Right cardiac atrium (tissue), 5 donors: ENCODE measurements at places on chromosomes 2 and 18.

DNA sequence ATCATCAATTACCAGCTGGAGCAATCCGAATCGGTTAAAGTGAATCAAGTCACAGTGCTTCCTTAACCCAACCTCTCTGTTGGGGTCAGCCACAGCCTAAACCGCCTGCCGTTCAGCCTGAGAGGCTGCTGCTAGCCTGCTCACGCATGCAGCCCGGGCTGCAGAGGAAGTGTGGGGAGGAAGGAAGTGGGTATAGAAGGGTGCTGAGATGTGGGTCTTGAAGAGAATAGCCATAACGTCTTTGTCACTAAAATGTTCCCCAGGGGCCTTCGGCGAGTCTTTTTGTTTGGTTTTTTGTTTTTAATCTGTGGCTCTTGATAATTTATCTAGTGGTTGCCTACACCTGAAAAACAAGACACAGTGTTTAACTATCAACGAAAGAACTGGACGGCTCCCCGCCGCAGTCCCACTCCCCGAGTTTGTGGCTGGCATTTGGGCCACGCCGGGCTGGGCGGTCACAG is 496 bp upstream of the ITGA4 start:
- peak; percentile 81 for DNase-seq

- DNase-seq: no peak
Observed at GRCh38 chr2:75340560-75340959, 141.2 kb upstream of the TACR1 start.

- DNase-seq: no peak
Observed at GRCh38 chr18:71707400-71707799, 836.7 kb downstream of the CBLN2 start.

DNA sequence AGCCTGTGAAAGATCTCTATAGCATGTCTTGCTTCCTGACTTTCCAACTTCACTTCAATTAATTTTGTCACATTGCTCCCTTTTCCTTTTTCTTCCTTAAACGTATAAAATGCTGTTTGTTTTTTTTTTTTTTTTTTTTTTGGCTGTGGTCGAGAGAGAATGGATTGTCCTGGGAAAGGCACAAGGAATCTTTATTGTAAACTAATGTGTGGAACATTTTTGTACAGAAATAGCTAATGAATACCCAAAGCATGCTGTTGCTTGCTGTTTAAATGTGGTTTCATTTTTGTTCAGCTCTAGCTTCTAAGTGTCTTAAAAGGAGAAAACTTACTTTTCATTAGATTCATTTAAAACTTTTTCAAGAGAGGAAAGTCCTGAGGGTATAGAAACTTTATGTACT is 105.5 kb downstream of the GPD2 start:
- no peak for DNase-seq

DNA sequence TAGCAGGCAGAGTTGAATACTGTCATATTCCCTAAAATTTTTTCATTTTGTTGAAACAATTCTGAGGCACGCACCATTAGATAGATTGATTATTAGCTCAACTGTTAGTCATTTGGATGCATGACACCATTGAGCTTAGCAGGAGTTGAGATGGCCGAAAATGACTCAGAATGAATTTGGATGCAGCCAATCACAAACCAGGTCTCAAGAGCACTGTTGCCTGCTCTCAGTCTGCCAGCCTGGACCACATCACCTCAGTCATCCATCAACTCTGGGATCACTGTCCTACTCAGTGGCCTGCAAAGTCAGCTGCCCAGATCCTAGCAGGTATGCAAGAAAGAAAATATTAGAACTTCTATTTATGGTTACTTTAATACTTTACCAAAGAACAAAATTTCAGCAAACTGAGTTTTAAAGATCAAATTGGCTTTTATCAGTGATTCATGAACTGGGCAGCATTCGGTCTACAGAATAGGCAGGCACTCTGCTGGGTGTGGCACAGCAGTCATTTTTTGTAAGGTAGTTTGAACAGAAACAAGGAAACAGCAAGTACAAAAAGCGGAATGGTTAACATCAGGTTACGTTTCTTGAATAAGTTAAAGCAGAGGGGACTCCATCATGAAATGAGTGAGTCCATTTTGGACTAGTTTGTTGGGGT is 152.7 kb upstream of the ARHGAP28 start:
- no peak for DNase-seq

DNA sequence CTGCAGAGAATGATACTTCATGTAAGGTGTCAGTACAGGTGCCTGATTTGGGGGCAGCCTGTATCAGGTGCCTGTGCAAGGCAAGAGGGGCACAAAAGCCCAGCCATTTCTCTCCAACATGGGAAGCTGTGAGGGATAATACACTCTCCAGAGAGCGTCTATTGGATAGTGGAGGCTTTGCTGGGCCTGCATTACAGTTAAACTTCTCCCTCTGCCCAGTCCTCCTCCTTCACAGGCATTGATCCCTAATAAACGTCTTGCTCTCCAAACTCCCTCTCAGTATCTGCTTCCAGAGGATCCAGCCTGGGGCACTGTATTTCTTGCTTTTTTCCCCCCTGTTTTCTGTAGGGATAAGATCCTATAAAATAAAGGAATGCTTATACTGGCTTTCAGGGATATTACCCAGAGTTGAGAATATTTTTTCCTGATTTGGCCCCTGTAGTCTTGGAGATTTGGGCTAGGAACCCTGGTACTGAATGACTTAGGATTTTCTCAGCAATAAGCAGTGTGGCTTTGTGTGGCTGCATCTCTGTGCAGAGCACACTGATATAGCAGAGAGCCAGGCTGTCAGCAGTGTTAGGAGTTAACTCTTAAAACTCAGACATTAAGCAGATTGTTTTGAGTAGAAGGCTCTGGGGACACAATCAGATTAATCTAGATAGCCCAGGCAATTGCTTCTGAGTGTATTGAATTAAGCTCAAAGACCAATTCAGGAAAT is 330.6 kb downstream of the CYRIA start:
- DNase-seq: no peak

DNA sequence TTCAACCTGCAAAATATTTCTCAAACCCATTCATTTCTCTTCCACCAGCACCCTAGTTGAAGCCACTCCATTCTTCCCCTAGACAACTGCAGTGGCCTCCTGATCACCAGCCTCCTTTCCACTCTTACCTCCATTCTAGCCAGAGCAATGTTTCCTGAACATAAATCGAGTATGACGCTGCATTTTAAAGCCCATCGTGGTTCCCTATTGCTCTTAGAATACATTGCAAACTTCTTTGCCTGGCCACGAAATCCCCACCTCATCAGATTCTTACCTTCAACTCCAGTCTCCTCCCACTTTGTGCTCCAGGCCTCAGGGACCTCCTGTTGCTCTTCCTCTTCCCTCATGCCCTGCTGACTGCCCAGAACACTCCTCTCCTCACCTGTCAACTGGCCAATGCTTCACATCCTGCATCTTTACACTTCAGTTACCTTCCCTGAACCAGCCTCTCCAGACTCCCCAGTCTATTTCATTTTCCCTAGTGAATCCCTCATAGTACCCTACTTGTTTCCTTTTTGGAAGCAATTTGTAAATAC is 176.5 kb upstream of the CTAGE1 start:
- no peak for DNase-seq

DNA sequence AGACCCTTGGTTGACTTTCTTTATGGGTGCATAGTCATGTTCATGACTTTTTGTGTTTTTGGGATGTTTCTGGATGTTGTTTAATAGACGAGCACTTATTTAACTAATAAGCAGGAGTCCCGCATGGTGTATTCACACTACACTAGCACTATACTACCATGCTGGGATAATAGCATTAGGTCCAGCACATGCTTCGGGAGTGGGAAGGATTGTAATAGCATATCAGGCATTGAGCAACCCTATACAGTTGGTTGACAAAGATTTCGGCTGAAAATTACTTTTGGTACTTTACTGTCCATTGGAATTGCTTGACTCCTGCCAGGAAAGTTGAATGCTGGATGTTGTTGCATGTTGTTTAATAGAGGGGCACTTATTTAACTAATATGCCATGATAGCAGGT is 2.8 kb downstream of the SH3RF3 start:
- no peak for DNase-seq

DNA sequence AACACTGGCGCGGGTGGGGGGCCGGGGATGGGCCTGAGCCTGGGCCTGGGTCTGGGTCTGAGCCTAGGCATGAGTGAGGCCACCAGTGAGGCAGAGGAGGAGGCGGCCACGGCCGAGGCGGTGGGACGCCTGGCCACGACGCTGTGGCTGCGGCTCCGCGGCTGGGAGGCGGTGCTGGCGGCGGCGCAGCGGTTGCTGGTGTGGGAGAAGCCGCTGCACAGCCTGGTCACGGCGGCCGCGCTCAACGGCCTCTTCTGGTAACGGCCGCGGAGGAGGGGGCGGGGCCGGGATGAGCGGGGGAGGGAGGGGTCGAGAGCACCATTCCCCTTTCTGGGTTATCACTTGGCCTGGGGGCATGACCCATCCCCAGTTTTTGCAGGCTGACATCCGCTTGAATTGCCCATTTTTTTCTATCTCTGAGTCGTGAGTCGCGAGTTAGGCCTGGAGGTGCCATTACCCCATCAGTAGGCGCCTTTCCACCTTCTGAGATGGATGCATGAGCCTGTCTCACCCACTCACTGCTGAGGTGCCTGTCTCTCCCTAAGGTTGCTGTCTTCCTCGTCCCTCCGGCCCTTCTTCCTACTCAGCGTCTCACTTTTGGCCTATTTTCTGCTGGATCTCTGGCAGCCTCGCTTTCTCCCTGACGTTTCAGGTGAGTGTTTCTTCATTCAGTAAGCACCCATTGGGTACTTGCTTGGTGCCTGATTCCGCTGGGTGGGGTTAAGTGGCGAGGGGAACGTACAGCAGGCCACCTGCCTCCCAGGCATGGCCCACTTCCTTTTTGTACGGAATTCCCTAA is 501 bp downstream of the RETREG2 start:
- peak; percentile 88 for DNase-seq

DNA sequence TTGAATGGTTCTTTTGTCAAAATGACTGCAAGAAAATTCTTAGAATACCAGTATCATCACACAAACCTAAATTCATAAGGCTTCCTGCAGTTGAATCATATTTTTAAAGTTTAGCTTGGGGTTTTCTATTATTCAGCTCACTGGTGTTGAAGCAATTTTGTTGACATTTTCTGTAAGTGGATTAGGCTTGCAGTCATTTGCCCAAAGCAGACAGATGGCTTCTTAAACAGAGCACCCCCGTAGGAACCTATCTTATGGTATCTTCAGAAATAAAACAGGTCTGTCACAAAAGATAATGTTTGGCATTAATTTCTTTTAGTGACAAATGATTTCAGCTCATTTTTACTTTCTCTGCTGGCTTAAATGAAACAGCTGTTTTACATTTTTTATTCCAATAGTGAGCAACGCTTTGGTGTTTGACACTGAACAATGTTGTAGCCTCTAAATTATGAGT is 331.1 kb downstream of the PLCL1 start:
- DNase-seq: no peak

- DNase-seq: no peak
Observed at GRCh38 chr2:237147317-237147716, 61.6 kb downstream of the COPS8 start.

DNA sequence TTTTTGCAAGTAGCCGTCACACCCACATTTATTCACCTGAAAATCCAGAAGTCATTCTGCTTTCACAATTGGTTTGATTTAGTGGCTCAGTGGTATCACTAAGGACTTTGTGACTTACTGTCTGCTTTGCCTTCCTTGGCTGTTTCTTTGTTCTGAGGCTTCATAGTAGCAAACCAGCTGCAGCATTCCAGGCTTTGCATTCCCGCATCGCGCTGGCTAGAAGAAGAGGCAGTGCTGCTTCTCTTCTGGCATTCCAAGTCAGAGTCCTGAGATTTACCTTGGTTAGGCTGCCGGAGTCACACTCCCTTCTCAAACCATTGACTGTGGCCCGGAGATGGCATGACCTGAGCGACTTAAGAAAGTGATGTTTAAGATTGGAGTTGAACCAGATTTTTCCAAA is 35.1 kb downstream of the MYO1B start:
- DNase-seq: no peak

DNA sequence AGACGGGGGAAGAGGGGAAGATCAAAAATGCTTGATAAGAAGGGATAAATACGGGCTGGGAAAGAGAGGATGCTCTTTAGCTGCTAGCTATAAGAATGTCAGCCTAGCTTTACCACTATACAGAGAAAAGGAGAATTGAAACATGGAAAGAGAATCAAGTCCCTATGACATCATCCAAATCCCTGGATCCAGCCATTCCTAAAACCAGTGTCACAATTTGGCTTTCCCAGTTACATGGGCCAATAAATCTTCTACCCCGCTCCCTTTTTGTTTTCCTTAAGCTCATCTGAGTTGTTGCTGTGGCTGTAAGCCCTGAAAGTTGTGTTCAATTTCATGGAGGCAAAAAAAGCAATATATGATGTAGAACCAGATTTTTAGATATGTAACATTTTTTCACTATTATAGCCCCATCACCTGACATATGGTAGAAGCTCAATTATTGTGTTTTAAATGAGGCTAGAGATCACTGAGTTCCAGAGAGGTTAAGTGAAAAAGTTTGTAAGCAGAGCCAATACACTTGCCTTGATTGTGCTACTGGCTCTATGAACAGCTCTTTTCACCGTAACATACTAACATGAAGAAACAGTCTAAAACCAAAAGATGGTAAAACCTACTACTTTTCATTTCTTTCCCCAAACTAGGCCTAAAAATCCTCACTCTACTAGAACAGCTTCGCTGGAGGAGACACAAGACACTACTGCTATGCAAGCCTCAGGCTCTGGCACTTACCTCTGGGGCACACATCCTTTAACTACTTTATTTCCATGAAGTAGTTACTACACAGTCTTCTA is 4.3 kb downstream of the HNRNPLL start:
- DNase-seq: no peak

DNA sequence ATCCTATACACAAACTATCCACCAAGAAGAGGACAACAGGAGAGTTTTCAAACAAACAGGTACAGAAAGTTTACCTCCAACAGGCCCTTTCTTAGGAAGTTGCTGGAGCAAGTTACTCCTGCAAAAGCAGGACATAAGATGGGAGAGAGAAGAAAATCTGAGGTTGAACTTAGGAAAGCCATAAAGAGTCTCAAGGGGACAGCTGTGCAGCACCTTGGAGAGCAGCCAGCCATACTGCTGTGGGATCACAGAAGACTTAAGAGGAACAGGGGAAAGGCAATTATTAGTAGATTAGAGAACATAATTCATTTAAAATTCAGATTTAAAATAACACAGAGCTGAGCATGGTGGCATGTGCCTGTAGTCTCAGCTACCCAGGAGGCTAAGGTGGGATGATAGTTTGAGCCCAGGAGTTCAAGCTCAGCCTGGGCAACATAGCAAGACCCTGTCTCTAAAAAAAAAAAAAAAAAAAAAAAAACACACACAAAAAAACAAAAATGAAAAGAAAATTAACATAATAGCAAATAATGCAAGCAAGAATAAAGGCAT is 148.1 kb upstream of the SIX3 start:
- DNase-seq: no peak
